ENCODE measurements at places on chromosomes 4 and X. TPM values are rescaled to one million over a fixed set of nuclear protein-coding genes. Genes with fewer than 3 reads are reported as not detected.

GRCh38 chrX:143648705-143649104 lies 12.8 kb upstream of the SLITRK4 start:
- DNase-seq = peak; percentile 22

- DNase-seq = no peak
Measured at GRCh38 chr4:6278801-6279197, 9.1 kb downstream of the WFS1 start.

DNA sequence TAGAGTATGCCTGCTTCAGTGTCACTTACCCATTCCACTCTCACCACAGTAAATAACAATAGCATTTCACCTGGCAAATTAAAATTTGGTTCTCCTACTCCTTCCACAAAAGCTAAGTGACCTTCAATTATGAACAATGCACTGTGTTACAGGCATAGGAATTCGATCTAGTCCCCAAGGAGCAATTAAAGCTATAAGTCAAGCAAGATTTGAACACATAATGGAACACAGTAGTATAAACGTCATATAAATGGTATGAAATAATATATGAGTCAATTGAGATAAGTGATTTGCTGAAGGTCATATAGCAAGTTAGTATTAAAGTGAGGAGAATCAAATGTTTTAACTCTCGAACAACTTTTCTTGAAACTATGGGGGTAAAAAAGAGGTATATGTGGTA lies 65.8 kb downstream of the ARAP2 start:
- DNase-seq = no peak

The RAB9B gene
- 1.1 TPM for total RNA-seq
